ENCODE measurements at places on chromosomes 16 and 17.

DNA sequence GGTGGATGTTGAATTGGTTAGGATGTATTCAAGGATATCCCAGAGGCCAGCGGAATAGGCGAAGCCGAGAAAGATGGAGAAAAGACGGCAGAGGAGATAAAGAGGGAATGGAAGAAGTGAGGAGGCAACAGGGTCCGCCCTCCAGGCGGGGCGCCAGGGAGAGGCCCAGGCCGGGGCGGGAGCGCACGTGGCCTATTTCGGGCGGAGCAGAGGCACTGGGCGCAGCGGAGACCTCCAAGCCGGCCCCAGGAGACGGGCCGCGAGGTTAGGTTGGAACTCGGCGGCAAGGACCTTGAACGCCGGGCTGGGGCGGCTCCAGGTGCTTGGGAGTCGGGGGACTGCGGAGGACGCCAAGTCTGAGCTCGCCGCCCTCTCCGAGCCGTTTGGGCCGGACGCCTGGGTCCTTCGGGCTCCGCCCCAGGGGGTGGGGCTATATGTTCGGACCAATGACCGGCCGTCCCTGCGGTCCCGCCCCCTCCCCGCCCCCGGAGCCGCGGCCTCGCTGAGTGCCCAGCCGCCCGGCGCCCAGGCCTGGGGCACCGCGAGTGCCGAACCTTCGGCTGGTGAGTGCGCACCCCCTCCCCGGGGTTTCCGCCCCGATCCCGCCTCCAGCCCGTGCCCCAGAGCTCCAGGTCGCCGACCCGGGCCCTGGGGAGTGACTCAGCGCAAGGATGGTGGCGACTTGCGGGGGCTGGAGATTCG lies at the start of gene ZNF771:
ZNF771 (plus strand) TSS at position 505 of the 702 bp plus-strand sequence. CDS start 448 bp downstream, outside the sequence.
- DNase-seq = peak; percentile 17

- no peak for DNase-seq
Observed at GRCh38 chr17:29663155-29663554, 40.4 kb upstream of the CORO6 start.

DNA sequence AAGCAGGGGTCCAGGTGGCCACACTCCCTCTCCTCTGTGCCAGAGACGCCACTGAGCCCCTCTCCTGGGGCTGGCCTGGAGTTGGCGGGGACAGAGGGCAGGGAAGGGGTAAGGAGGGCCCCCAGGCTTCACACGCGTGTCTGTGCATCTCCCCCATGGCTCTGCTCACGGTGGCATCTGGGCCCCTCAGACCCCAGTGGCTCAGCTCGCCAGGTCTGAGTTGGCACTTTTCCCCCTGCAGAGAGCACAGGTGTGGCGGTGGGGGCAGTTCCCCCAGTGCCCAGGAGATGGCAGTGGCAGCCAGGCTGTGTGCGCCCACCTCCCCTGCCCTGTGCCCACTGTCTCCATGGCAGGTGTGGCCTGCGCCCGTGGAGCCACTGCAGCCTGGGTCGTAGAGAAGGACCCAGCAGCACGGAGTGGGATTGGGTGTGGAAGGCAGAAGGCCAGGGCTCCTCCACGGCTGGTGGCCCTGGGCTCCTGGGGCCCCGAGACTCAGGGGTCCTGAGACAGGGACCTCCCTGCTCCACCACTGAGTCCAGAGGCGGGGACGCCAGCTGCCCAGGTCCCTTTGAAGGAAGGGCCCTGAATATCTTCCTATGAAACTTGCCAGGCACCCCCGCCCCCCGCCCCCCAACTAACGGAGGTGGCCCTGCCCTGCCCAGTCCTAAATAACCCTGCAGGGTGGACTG lies 4.3 kb upstream of the APRT start:
- no peak for DNase-seq

GRCh38 chr16:68071518-68071901 lies 13.7 kb upstream of the NFATC3 start:
- no peak for DNase-seq

- DNase-seq = peak; percentile 94
Observed at GRCh38 chr16:64910356-64910755, 211.5 kb downstream of the CDH11 start.

GRCh38 chr17:78862073-78863023 lies 21.7 kb upstream of the USP36 start:
- peak; percentile 90 for DNase-seq

- DNase-seq = no peak
Observed at GRCh38 chr16:83791916-83792315, 15.9 kb upstream of the HSBP1 start.

GRCh38 chr17:18035704-18036103 lies 3.3 kb downstream of the ATPAF2 start:
- DNase-seq = no peak

GRCh38 chr17:42577140-42577531 lies 393 bp downstream of the PSMC3IP start:
- no peak for DNase-seq

DNA sequence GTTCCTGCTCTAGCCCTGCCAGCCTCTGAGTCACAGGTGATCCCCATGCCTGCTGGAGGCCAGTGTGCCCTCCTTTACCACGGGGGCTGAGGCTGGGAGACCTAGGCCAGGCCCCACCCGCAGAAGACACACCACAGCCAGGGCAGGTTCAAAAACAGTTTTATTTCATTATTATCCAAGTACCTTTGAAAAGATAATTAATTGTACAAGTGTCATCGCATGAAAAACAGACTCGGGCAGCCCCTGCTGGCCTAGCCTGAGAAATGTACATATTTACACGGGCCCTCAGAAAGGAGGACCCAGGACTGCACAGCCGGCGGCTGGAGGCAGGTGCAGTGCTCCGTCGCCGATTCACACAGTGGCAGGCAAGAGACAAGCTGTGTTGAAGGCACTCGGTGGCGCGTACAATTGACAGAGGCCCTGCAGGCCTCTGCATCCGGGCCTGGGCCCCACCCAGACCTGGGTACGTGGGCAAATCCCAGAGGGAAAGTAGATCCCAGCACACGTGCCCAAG lies 4.4 kb downstream of the PDIA2 start:
- no peak for DNase-seq

Measured in AG04449 (cell line).